ENCODE measurements at places on chromosomes 7 and 10.

GRCh38 chr10:14296065-14296709 is 34.5 kb downstream of the FRMD4A start:
- H3K27ac ChIP-seq: peak overlapping the region; percentile 20
- peaks cover 7% of the 10 kb centered on the region for H3K4me1 ChIP-seq
- no peak overlapping the region for H3K4me3 ChIP-seq
- H3K36me3 ChIP-seq: no peaks in the 10 kb centered on the region
- peaks cover 7% of the 10 kb centered on the region for H3K27me3 ChIP-seq
- DNase-seq: peak; percentile 12

DNA sequence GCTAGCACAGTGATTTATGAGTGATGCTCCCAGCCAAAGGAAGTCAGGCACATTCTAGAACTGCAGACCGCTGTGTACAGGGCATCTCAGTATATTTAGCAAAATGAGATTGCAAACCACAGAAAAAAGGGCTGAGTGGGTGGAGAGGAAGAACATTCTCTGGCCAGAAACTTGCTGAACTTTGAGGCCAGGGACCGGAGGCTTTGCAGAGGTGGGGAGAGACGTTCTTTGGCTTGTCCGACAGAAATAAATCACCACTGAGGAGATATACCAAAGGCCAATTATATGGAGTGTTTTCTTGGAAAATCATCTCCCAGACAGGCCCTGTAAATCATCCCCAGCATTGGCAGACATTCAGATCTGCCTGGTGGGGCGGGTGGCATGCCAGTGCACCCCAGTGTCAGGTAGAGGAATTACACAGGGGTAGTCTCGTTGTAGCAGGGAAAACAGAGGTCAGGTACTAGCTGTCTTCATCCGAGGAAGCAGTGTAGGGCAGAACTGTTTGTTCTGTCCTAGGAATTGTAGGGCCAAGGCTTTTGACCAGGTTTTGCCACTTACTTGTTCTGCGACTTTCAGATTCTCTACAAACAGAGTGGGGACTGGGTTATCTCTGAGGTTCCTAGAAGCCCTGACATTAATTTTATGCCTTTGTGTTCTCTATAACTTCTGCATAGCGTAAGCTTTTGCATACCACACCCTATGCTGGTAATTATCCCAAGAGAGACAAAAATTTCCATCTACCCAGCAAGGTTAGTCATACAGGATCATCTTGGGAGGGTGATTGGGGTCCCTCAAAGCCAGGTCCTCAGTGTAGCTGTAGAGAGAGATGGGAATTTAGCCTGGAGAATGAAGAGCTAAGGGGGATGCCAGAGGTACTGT is 655.6 kb downstream of the LRMDA start:
- no peak overlapping the region for H3K27ac ChIP-seq
- no peak for DNase-seq
- no peaks in the 10 kb centered on the region for H3K36me3 ChIP-seq
- H3K4me1 ChIP-seq: no peaks in the 10 kb centered on the region
- H3K27me3 ChIP-seq: no peaks in the 10 kb centered on the region

GRCh38 chr10:99648717-99649116 is 10.6 kb upstream of the ENTPD7 start:
- H3K4me3 ChIP-seq: no peak overlapping the region
- no peaks in the 10 kb centered on the region for H3K36me3 ChIP-seq
- no peaks in the 10 kb centered on the region for H3K4me1 ChIP-seq
- H3K27ac ChIP-seq: no peak overlapping the region

GRCh38 chr7:106936236-106936635 is 71.2 kb downstream of the PIK3CG start:
- H3K27ac ChIP-seq: no peak overlapping the region
- no peaks in the 10 kb centered on the region for H3K27me3 ChIP-seq
- no peaks in the 10 kb centered on the region for H3K4me1 ChIP-seq
- DNase-seq: no peak
- H3K36me3 ChIP-seq: no peaks in the 10 kb centered on the region

DNA sequence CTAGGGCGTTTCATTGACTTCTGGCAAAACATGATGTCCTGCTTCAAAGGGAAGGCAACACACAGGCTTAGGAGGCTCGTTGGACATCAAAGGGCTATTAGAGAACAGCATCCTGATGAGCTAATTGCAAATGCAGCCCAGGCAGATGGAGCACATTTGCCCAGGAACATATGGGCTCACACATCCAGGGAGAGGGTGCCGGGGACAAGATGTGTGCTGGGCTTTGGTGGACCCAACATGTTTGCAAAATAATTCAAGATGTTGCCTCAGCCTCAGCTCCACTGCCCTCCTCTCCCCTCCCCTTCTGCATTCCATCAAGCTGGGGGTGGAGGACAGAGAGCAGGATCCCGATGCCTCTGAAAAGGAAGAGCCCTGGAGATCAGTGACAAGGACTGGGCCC is 217.1 kb upstream of the ZMIZ1 start:
- no peak overlapping the region for H3K27ac ChIP-seq
- no peaks in the 10 kb centered on the region for H3K36me3 ChIP-seq
- DNase-seq: no peak
- no peaks in the 10 kb centered on the region for H3K27me3 ChIP-seq
- peaks cover 5% of the 10 kb centered on the region for H3K4me1 ChIP-seq

DNA sequence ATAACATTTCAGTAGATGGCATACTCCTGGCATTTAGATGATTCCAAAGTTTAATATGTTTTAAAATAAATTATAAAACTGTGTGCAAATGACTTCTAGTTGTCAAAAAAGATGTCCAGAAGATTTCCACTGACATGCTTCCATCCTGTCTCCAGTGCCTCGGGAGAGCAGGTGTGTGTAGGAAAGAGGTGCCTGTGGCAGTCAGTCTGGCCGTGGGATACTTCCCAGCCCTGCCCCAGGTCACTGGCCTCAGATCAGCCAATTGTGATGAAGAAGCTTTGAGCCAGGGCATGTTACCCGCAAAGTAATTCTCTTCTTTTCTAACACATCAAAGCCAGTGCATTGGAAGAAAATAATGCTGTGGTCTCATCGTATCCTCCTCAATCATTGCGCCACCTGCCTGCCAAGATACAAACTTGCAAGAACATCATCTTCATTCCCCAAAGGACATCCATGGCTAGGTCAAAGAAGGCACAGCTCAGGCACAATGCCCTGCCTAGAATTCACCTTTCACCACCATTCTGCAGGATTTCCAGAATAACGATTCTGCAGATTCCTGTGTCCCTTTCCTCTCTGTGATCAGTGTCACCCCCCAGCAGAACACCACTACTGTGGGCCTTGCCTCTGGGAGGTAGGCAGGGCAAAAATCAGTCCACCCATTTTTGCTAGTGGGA is 6.3 kb upstream of the KCNMA1 start:
- H3K27ac ChIP-seq: no peak overlapping the region
- H3K4me1 ChIP-seq: peaks cover 5% of the 10 kb centered on the region
- H3K27me3 ChIP-seq: peaks cover 55% of the 10 kb centered on the region
- no peak overlapping the region for H3K4me3 ChIP-seq

GRCh38 chr10:78813998-78814399 is 254.8 kb upstream of the ZMIZ1 start:
- H3K27me3 ChIP-seq: no peaks in the 10 kb centered on the region
- H3K27ac ChIP-seq: no peak overlapping the region
- no peak for DNase-seq
- H3K36me3 ChIP-seq: no peaks in the 10 kb centered on the region
- H3K4me1 ChIP-seq: no peaks in the 10 kb centered on the region

DNA sequence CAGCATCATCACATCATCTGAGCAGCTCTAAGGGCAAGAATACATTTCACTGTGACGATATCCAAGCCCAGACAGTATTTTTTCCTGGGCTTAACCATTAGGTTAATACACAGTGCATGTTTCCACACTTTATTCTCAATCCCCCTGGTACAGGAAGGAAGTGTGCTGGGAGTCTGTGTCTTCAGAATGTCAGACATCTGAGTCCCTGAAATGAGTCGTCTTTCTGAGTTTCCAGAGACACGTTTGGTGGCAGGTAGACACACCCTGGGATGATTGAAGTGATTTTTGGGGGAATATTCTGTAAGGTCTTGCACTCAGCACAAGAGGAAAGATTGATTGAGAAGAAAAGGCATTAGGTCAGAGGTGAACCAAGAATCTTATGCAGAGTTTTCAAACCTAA is 13.1 kb upstream of the SHH start:
- no peaks in the 10 kb centered on the region for H3K36me3 ChIP-seq
- H3K27me3 ChIP-seq: peaks cover 46% of the 10 kb centered on the region
- no peak overlapping the region for H3K27ac ChIP-seq
- DNase-seq: no peak
- H3K4me1 ChIP-seq: no peaks in the 10 kb centered on the region

DNA sequence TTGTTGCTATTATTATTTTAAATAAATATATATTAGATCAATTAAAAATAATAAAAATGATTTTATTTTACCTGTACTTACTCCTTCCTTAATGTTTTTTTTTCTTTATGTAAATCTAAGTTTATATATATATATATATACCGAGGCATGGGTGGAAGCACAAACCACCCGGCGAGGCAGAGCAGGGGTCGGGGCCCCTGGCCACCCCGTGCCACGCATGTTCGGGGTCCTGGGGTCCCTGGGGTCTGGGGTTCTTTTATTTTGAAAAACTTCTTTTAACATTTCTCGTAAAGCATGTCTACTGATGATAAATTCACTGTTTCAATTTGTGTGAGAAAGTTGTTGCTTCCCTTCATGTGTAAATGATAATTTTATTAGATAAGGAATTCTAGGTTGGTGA is 976.1 kb downstream of the REEP3 start:
- no peaks in the 10 kb centered on the region for H3K36me3 ChIP-seq
- H3K27ac ChIP-seq: no peak overlapping the region
- H3K4me3 ChIP-seq: no peak overlapping the region
- no peak for DNase-seq

DNA sequence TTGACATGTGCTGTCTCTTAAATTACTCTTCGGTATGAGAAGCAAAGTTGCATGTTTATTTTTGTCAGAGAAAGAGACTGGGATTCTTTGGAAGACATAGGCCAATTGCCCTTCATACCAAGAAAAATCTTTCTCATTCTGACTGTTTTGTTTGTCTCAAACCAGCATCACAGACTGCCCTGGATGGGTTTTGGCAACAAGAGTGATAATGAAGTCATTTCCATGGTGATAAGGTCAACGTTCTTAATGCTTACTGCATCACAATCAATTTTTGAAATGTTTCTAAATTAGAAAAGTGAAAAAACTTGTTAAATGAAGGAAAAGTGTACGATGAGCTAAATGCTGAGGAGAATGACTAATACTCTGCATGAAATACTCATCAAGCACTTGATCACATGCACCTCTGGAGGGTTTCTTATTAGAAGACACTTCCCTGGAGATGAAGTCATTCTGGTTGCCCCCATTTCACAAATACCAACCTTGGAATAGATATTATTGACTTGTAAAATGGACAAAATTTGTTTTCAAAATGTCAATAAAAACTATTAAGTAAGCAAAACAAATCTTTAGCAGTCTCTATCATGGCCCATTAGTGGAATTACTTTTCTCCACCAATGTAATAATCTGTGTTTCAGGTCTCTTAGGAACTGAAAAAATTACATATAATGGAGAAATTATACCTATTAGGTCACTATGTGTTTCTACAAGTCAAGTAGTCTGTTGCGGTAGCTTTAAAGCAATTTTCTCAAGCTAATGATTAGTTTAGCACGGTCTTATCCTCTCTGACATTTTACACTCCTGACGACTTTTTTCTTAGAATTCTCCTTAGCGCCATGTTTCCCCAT is 19.9 kb upstream of the SEC61G start:
- H3K36me3 ChIP-seq: no peaks in the 10 kb centered on the region
- DNase-seq: no peak
- H3K4me3 ChIP-seq: no peak overlapping the region
- H3K27ac ChIP-seq: no peak overlapping the region
- H3K27me3 ChIP-seq: peaks cover 8% of the 10 kb centered on the region
- no peaks in the 10 kb centered on the region for H3K4me1 ChIP-seq

DNA sequence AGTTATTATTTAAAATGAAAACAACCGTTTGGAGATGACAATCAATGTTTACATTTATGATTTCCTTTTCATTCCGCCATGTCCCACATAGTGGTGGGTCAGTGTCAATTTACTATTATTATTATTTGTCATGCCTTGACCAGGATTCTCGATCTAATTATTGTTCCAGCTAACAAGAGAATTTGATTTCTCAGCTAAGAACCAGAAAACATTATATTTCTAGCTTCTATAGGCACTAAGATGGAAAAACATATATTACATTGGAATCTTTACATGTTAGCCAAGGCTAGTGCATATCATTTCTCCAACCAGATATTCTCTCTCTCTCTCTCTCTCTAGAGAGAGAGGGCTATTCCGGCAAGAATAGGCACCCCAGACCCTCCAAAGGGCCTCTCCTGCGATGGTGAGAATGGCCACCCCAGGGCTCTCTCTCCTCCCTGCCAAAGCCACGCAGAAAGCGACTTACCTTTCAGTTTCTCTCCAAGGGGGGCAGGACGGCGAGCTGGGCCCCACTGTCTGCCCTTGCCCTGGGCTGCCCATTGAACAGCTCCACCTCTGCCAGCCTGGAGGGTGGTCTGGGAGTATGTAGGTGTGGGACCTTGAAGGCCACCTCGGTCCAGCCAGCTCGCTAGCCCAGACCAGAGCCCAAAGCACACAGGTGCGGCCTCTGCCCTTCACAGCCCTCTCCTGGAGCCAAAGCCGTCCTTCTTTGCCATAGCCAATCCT is 2.4 kb downstream of the HOXA3 start:
- H3K27ac ChIP-seq: no peak overlapping the region
- H3K36me3 ChIP-seq: no peaks in the 10 kb centered on the region
- peak overlapping the region; percentile 41 for H3K4me3 ChIP-seq
- peaks cover 100% of the 10 kb centered on the region for H3K27me3 ChIP-seq
- H3K4me1 ChIP-seq: peaks cover 36% of the 10 kb centered on the region

GRCh38 chr10:133039803-133040165 is 47.9 kb upstream of the ADGRA1 start:
- no peak for DNase-seq
- no peaks in the 10 kb centered on the region for H3K4me1 ChIP-seq
- no peak overlapping the region for H3K4me3 ChIP-seq
- H3K27ac ChIP-seq: no peak overlapping the region

- H3K36me3 ChIP-seq: no peaks in the 10 kb centered on the region
- peaks cover 30% of the 10 kb centered on the region for H3K4me1 ChIP-seq
- no peak overlapping the region for H3K27ac ChIP-seq
These were observed 49.1 kb downstream of the MTURN start for GRCh38 chr7:30183749-30184369.

- H3K27me3 ChIP-seq: no peaks in the 10 kb centered on the region
- H3K4me1 ChIP-seq: no peaks in the 10 kb centered on the region
- H3K36me3 ChIP-seq: no peaks in the 10 kb centered on the region
- H3K4me3 ChIP-seq: no peak overlapping the region
- H3K27ac ChIP-seq: no peak overlapping the region
These were observed 1020.2 kb upstream of the C7orf33 start for GRCh38 chr7:147570390-147570789.

GRCh38 chr7:81003326-81003725 is 84.5 kb upstream of the SEMA3C start:
- H3K4me3 ChIP-seq: no peak overlapping the region
- no peaks in the 10 kb centered on the region for H3K4me1 ChIP-seq
- DNase-seq: no peak
- no peak overlapping the region for H3K27ac ChIP-seq

DNA sequence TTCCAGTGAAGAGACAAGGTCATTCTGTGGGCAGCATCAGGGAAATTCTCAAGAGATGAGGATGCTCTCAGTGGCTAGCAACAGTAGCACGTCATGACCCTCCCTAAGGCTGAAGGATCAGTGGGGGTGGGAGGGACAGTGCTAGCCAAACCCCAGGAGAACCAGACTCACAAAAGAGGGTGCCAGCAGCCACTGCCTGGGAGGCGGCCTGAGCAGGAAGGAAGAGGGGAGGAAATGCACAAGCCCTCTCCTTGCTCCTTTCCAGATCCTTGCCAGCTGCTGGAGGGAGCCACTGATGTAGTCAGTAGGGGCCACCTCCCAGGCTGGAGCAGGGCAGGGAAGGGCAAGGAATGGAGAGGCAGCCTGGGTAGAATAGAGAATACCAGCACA is 302.7 kb downstream of the RPS24 start:
- H3K36me3 ChIP-seq: no peaks in the 10 kb centered on the region
- no peaks in the 10 kb centered on the region for H3K27me3 ChIP-seq
- peaks cover 13% of the 10 kb centered on the region for H3K4me1 ChIP-seq
- no peak overlapping the region for H3K27ac ChIP-seq
- DNase-seq: no peak
